ENCODE measurements at places on chromosomes 13 and 19.

DNA sequence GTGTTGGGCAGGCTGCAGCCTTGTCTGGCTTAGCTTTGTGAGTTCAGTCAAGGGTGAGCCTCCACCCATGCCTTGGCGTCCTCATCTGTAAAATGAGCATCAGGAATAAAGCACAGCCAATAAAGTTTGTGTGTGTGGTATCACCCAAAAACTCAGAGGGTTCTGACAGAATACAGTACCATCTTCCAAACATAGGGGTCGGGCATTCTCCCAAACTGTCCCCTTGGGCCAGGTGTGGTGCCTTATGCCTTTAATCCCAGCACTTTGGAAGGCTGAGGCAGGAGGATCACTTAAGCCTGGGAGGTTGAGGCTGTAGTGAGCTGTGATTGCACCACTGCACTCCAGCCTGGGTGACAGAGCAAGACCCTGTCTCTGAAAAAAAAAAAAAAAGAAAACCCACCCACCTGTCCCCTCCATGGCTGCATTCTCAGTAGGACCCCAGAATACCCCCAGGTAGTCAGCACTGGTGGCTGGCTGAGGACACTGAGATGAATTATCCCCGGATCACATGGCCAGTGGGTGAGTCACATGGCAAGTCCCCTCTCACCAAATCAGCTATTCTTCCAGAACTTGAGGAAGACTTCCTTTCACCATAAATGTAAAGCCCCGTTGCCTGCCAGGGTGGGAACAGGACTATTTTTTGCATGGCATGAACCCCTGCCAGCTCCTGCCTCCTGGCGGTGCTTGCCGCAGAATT is 18.6 kb downstream of the POP4 start:
- no peak for DNase-seq

DNA sequence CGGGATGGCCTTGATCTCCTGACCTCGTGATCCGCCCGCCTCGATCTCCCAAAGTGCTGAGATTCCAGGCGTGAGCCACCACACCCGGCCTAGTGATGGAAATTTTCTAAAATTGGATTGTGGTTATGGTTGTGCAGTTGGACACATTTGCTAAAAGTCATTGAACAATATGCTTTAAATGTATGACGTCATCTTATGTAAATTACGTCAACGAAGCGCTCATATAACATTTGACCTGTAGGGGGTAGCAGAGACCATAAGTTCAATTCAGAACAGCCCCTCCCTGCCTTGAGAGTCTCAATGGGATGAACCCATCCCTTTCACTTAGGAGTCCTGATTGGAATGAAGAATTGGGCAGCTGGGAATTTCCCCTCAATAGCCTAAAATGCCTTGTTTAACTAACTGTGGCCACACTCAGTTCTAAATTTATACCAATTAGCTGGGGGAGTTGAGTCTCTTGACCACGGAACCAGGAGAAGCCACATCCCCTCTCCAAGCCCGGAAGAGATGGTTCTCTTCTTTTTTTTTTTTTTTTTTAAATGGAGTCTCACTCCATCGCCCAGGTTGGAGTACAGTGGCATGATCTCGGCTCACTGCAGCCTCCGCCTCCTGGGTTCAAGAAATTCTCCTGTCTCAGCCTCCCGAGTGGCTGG is 15.2 kb upstream of the TLE6 start:
- peak; percentile 50 for DNase-seq

DNA sequence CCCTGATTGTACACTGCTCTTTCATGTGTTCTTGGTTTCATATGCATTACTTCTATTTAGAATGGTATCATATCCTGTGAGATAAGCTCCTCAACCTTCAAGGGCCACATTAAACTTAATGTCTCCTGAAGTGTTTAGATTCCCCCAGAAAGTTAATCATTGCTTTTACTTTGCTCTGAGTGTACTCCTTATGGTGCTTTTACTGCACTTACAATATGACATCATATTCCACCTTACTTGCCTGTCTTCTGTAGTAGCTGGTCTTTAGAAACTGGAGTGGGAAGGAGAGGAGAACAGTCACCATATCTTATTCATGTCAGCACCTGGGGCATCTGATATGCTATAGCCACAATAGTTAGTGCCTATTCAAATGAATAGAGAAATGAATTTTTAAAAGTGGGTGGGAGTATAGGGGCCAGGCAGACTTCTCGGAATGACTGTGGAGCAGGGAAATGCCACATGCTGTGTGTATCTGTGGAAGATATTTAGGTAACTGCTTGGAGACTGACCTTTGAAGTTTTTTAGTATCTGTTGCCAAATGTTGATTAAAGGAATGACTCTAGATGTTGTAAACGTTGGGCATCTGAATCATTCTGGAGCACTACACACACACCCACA is 40.2 kb downstream of the SLAIN1 start:
- DNase-seq = peak; percentile 35

- peak; percentile 42 for DNase-seq
Observed at GRCh38 chr19:13825489-13826441, 30.5 kb downstream of the ZSWIM4 start.

- DNase-seq = no peak
Observed at GRCh38 chr19:52237197-52237596, 32.2 kb upstream of the ZNF766 start.

DNA sequence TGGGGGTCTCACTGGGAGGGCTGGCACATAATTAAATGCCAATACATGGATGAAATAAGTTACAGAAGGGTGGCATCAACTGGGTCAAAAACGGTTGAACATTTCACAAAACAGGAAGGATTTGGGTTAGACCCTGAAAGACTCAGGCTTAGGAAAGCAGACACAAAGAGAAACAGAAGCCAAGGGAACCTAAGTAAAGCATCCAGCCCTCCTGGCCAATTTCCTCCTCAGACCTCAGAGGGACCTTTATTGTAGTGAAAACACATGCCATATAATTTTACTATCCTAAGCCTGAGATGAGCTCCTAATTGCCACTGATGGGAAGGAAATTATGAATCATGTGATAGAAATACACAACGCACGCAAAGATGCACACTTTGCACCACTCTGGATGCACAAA is 12.1 kb upstream of the CEACAM3 start:
- no peak for DNase-seq

GRCh38 chr19:588741-589692 is 664 bp upstream of the HCN2 start:
- peak; percentile 22 for DNase-seq

DNA sequence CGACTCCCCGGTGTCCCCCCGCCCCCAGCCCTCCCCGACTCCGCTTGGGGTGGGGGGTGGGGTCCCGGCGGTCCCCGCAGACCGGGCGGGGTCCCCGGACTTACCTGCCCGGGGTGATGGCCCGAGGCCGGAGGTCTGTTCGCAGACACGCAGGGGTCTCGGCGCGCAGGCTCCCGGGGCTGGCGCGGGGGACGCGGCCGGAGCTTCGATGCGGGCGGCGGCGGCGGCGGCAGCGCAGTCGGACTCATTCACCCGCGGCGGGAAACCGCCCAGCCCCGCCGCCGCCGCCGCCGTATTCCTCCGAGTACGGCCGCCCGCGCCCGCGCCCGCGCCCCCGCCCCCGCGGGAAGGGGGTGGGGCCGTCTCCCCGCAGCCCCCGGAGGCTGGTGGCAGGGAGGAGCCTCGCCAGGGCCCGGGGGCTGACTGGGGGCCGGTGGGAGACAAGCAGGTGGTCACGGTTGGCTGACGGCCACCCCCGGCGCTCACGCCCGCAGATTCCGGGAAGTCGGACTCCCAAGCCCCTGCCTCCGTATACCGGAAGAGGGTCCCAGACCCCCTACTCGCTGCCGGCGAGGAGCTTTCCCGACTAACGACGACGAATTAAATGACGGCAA is at the start of gene C2CD4C:
C2CD4C (minus strand) TSS at position 246 of the 614 bp plus-strand sequence. CDS start 786 bp downstream, outside the sequence.
- DNase-seq = peak; percentile 38

DNA sequence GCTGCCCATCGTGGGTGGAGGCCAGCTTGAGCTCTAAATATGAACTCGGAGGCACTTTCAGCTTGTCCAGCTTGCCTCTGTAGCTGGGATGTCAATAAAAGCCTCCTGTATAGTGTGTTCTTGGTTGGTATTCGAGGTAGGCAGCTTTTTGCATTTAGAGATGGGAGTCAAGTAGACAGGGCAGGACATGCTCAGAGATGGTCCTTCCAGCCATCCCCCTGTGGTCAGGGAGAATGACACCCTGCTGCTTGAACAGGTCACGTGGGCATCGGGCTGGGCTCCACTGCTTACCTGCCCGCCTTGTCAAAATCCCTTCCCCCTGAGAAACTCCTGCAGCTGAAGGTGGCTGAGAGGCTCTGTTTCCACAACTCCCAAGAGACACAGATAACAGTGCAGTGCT is 302.5 kb downstream of the ZNF536 start:
- DNase-seq = no peak

DNA sequence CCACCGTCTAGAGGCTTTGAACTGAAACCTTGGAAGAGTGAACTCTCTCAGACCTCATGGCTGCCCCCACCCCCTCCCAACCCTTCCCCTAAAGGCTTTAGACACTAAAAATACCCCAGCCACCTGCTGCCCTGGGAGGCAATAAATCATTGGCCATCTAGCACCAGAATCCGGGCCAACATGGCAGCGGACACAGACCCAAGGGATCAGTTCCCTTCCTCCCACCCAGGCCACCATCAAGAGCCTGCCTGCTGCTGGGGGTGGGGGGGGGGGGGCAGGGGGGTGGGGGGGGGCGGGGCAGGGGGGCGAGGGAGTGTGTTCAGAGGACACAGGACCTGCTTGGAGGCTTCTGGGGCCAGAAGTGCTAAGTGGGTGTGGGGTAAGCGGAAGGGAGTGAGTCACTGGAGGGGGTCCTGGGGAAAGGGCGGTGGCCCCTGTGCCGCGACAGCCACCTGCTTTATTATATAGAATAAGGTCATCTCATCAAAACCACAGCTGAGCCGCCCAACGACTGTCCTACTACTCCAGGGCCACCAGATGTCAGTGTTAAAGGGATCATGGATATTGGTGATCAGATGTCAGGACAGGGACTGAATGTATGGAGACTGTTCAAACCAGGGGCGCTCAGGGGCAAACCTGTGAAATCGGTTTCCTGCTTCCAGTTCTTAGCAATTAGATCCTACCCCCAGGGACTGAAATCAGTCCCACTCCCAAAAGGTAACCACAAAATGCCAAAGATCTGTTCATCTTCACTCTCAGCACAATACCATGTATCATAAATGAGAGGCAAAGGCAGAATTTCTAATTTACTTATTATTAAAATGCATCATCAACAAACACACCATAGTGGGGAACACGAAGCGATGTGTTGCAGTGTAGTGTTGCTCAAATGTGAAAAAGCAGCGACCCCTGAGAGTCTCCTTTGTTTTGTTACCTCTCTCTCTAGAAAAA is 24.3 kb downstream of the ARL11 start:
- peak; percentile 38 for DNase-seq

DNA sequence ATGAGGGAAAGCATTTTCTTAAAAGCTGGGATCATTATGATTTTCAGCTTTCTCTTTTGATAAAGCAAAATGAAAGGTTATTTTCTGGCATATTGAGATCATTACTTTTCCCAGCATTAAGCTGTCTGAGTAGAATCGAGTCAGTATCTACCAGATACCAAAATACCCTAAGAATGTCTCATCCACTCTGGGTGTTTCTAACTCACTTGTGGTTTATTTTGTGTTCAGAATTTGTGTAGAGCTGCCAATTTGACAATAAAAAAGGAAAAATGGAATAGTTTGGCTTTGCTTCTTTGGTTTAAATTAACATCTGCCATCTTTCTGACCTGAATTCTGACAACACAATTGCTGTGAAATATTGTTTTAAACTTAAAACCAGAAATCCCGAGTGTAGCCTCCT is 438.7 kb upstream of the ARGLU1 start:
- DNase-seq = no peak

DNA sequence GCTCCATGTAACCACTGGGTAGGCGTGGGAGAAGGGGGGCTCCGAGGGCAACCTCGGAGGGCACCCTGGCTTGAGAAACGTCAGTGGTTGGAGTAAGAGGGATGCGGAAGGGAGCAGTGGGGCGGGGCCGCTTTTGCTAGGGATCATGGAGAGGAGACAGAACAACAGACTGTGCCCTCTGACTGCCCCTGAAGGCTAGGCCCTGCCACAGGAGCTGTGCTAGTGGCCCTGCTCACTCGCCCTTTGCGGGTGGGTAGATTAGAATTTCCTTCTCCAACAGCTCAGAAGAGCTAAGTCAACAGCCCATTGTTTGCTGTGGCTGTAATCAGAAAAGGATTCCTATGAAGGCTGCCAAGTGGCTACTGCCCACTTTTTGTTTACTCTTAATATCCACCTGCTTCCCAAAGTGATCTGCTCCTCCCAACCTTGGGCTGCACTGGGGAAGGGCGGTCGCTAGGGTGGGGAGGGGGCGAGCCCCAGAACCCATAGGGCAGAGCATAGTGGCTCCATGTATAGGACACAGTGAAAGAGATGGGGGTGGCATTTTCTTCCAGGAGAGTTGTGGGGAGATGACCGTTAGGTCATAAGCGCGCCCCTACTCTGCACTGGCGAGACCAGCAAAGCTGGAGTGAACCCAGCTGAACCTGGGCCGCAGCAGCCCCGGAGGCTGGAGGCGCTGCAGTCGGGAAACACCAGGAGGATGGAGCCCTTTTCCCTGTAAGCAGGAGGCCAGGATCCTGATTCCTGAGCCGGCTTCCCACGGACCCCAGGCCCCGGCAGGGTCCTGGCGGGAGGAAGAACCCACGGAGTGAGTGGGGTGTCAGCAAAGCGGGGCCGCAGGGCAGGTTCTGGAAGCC is 1.9 kb upstream of the C1QTNF9 start:
- DNase-seq = no peak

- no peak for DNase-seq
Observed at GRCh38 chr13:38053896-38054295, 184.3 kb upstream of the TRPC4 start.

- no peak for DNase-seq
Observed at GRCh38 chr13:102944821-102945220, 99.0 kb downstream of the ERCC5 start.

- no peak for DNase-seq
Observed at GRCh38 chr13:77985866-77986636, 67.4 kb upstream of the EDNRB start.

DNA sequence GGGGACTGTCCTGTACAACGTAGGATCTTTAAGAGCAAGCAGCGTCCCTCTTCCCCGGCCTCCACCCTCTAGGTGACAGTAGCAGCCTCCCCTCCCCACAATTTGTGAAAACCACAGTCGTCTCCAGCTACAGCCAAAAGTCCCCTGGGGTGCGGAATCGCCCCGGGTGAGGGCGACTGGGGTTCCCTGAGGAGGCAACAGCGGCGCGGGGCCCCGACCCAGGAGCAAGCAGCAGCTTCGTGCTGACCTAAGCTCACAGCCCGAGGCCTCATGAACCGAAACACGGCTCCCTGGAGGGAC is 322 bp downstream of the ZNF558 start:
- DNase-seq = no peak

- peak; percentile 71 for DNase-seq
Observed at GRCh38 chr19:49430678-49431329, 5.6 kb downstream of the GFY start.

DNA sequence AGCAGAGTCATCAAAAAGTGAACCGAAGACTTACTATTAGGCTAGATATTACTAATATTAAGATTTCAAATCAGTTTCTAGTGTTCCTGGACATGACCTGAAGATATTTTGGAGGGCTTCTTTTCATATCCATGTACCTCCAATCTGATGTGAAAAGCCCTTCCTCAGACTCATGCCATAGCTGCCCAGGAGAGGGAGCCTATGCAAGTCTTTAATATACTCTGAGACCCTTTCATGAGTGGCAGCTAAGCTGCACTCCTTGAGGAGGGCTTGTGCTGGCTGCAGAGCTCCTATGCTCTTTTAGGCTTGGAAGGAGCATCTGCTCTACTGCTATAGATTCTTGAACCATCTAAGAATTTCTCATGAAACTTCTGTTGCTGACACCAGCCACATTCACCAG is 715.3 kb downstream of the OLFM4 start:
- DNase-seq = no peak

Data from activated CD4-positive, alpha-beta T cell treated with anti-CD3 and anti-CD28 coated beads for 48 hours (primary cell).